Kidney (tissue), 22 donors: ENCODE measurements at places on chromosomes 3 and 15. TPM values are rescaled to one million over a fixed set of nuclear protein-coding genes. Genes with fewer than 3 reads are reported as not detected.

Gene LMAN1L
- total RNA-seq, result not detected

Gene PIERCE2
- 2.7 TPM for total RNA-seq

Gene MED12L
- 0.82 TPM for total RNA-seq

Gene ARGFX
- not detected for total RNA-seq

Gene LAMB2
- total RNA-seq, result 444 TPM

Gene ITIH3
- total RNA-seq, result 2.3 TPM
